ENCODE measurements at places on chromosomes 7 and 10.

GRCh38 chr7:22216309-22216708 lies 140.6 kb downstream of the RAPGEF5 start:
- no peak for DNase-seq

DNA sequence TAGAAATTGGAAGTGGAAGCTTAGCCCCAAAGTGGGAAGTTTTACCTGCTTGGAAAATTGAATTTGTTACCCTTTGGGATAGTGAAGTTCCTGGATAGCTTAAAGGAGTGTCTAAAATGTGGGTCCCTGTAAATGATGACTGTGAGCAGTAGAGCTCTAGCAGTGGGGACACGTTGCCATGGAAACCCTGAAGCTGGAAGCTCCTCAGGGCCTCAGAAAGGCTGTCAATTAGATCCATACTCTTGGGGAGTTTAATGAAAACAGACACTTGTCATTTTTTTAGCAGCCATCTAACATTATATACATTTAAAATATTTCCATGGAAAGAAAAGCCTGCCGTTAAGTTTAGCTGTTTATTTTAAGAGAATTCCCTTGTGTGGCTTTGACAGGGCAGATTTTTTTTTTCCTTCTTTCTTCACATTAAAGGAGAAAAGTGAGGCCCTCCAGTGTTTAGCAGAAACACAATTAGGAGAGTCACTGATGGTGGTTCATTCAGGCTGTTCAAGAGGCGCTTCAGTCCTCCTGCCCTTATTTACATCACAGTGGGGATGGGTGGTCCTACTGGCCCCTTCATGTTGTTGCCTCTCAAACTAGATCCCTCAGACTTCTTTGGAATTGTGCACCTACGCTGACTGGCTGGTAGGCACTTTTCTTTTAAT lies 518.4 kb downstream of the CCSER2 start:
- DNase-seq = no peak

- DNase-seq = no peak
Measured at GRCh38 chr10:122421742-122422141, 32.7 kb upstream of the ARMS2 start.

GRCh38 chr7:116591202-116592040 lies 66.6 kb downstream of the CAV1 start:
- no peak for DNase-seq

- DNase-seq = no peak
Measured at GRCh38 chr10:5325076-5325475, 39.7 kb upstream of the UCN3 start.

DNA sequence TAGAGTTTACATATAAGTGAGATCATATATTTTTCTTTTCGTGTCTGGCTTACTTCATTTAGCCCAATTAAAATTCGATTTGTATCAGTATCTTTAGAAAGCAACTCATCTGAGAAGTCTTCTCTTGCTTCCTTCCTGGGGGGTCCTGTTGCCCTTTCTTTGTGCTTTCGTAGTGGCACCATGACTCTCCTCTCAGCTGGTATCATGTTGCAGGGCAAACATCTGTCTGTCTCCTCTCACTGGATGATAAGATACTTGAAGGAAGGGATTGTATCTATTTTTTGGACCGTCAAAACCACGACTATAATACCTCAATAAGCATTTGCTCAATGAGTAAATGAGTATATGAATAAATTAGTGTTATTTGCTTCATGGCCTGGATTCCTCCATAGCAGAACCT lies 382.5 kb upstream of the SORCS1 start:
- no peak for DNase-seq

DNA sequence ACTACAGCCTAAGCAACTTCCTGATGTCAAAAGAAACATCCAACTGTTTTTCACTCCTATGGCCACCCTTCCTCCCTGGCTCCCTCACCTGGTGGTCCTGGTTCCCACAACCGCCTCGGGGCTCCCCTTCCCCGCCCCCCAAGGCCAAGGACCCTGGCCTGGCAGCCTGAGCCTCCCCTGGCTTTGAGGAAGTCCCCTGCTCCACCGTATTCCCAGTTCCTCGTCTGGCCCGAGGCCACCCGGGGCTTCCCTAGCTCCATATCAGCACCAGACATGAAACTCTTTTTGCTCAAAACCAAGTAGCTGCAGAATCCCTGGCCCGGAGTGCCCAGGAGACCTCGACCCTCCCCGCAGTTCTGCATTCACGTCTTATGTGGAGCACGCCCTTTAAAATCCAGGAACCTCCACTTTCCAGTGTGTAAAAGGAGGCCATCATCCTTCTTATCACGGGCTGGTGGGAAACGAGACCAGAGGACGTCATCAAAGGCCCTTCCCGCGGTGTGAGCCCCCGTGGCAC lies 82.9 kb downstream of the PRKAG2 start:
- no peak for DNase-seq

GRCh38 chr10:31087851-31088250 lies 56.2 kb upstream of the ZNF438 start:
- DNase-seq = no peak
